ENCODE measurements at places on chromosomes 16 and 17. TPM values are rescaled to one million over a fixed set of nuclear protein-coding genes. Genes with fewer than 3 reads are reported as not detected.

The C16orf54 gene
- total RNA-seq, result not detected

The RAB11FIP4 gene
- total RNA-seq, result 0.23 TPM

The GNG13 gene
- total RNA-seq, result not detected

The DRC7 gene
- total RNA-seq, result 0.07 TPM

The MYH1 gene
- not detected for total RNA-seq

The KCNH6 gene
- total RNA-seq, result not detected

The LRRC36 gene
- not detected for total RNA-seq

The CCL17 gene
- not detected for total RNA-seq

The PRR29 gene
- total RNA-seq, result 0.20 TPM

The CHRNE gene
- 2.8 TPM for total RNA-seq

The RCVRN gene
- not detected for total RNA-seq

The SLC6A2 gene
- not detected for total RNA-seq

The RNF112 gene
- total RNA-seq, result 5.0 TPM

The MMP28 gene
- total RNA-seq, result 0.65 TPM

The CIBAR2 gene
- total RNA-seq, result not detected

The UTP18 gene
- 18.8 TPM for total RNA-seq

The MBTPS1 gene
- 163 TPM for total RNA-seq

The CHST5 gene
- total RNA-seq, result not detected

The KRT17 gene
- total RNA-seq, result 9.0 TPM

The CARD14 gene
- total RNA-seq, result not detected

The CFAP97D1 gene
- total RNA-seq, result not detected

Measured in smooth muscle cell of the pulmonary artery (primary cell).